PC-9 (cell line): ENCODE measurements at places on chromosomes 16 and 17. TPM values are rescaled to one million over a fixed set of nuclear protein-coding genes. Genes with fewer than 3 reads are reported as not detected.

The TBC1D3H gene
- total RNA-seq, result not detected in 2 replicates

The ZDHHC1 gene
- 12.8 and 14.9 TPM in 2 replicates for total RNA-seq

DNA sequence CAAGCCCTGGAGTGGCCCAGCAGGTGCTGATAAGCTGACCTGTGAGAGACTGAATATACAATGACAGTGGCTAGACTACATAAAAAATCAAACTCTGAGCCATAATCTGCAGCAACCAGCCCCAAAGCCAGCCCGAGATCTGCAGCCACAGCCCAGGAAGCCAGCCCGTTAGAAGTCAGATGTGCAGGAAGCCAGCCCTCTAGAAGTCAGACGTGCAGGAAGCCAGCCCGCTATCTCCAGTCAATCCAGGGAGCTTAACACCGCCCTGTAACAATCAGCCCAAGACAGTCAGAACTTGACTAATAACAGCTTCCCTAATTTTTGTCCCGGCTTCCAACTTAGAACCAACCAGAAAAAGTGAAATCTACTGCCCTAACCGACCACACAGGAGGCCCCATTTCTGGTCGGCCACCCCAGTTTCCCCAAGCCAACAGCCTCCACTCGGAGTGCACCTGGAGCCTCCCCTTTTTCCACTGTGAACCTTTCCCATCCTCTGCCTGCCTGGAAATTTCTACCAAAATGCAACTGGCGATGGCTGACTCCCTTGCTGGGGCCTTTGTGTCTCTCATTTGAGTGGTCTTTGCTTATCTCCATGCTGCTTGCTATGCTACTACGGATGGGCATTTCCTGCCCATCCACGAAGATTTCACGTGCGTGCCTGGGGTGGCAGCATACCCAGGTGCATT lies 769.3 kb downstream of the KCNJ18 start:
- DNase-seq, result no peak

DNA sequence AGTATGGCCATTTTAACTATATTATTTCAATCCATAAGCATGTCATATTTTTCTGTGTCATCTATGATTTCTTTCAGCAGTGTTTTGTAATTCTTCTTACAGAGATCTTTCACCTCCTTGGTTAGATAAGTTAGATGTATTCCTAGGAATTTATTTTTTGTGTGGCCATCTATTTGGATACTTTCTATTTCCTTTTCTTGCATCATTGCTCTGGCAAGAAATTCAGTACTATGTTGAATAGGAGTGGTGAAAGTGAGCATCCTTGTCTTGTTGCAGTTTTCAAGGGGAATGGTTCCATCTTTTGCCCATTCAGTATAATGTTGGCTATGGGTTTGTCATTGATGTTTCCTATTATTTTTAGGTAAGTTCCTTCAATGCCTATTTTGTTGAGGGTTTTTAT lies 15.1 kb upstream of the ABCA9 start:
- DNase-seq, result no peak
